Type B pancreatic cell (in vitro differentiated cells): ENCODE measurements at places on chromosomes 2 and 18.

- no peak overlapping the region for H3K27ac ChIP-seq
- H3K36me3 ChIP-seq, result no peaks in the 10 kb centered on the region
- no peak for DNase-seq
- H3K27me3 ChIP-seq, result no peaks in the 10 kb centered on the region
Measured at GRCh38 chr2:193348055-193348454, 1153.3 kb upstream of the TMEFF2 start.

DNA sequence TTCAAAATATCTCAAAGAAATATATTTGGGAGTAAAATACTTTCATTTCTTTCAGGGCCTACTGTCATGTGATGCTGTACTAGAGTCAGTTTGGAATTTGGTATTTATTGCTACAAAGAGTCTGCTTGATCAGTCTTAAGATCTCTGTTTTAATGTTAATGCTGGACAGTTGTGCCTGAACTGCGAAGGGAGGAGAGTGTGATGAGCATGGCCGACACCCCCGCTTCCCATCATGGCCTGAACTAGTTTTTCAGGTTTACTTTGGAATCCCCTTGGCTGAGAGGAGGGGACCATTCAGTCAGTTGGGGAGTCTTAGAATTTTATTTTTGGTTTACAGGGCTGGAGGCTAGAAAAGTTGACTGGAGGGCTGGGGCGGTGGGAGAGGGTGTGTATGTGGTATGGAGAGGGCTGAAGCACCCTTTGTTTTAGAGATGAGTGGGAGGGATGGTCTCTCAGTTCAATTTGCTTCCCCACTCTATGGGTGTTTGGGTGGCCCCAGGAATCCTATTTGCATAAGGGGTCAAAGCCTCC is 20.9 kb upstream of the TEX44 start:
- H3K4me3 ChIP-seq, result peak overlapping the region; percentile 62
- H3K27ac ChIP-seq, result peak overlapping the region; percentile 91
- H3K27me3 ChIP-seq, result no peaks in the 10 kb centered on the region
- no peak for DNase-seq
- no peaks in the 10 kb centered on the region for H3K36me3 ChIP-seq

GRCh38 chr2:63432373-63432772 is 155.9 kb downstream of the WDPCP start:
- no peak overlapping the region for H3K27ac ChIP-seq
- H3K27me3 ChIP-seq, result no peaks in the 10 kb centered on the region
- DNase-seq, result no peak

GRCh38 chr2:7745369-7745768 is 828.2 kb downstream of the RNF144A start:
- H3K4me1 ChIP-seq, result no peaks in the 10 kb centered on the region
- H3K36me3 ChIP-seq, result no peaks in the 10 kb centered on the region
- no peak overlapping the region for H3K4me3 ChIP-seq
- no peak for DNase-seq

GRCh38 chr18:70428439-70428838 is 139.6 kb downstream of the SOCS6 start:
- H3K27me3 ChIP-seq, result no peaks in the 10 kb centered on the region
- H3K36me3 ChIP-seq, result no peaks in the 10 kb centered on the region
- no peak overlapping the region for H3K27ac ChIP-seq
- peaks cover 12% of the 10 kb centered on the region for H3K4me1 ChIP-seq
- DNase-seq, result no peak
- no peak overlapping the region for H3K4me3 ChIP-seq

GRCh38 chr2:120682654-120683053 is 53.0 kb upstream of the GLI2 start:
- peaks cover 20% of the 10 kb centered on the region for H3K27me3 ChIP-seq
- DNase-seq, result no peak

DNA sequence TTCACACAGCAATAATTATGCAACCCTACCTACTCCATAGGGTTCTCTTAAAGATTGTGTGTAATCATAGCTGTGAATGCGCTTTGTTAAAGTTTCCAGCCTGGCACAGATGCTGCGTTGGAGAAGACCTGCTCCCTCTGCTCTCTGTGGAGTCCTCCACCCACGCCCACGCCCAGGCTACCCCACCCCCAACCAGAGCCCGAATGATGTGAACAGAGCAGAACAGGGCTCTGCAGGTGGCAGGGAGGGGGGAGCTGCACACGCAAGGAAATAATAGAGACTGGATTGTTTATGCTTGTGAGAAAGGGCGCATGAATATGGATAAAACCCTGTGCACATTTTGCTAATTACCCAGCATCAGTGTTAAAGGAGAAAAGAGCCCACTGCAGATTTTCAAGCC is 447.5 kb downstream of the BCL11A start:
- no peaks in the 10 kb centered on the region for H3K36me3 ChIP-seq
- no peak for DNase-seq

DNA sequence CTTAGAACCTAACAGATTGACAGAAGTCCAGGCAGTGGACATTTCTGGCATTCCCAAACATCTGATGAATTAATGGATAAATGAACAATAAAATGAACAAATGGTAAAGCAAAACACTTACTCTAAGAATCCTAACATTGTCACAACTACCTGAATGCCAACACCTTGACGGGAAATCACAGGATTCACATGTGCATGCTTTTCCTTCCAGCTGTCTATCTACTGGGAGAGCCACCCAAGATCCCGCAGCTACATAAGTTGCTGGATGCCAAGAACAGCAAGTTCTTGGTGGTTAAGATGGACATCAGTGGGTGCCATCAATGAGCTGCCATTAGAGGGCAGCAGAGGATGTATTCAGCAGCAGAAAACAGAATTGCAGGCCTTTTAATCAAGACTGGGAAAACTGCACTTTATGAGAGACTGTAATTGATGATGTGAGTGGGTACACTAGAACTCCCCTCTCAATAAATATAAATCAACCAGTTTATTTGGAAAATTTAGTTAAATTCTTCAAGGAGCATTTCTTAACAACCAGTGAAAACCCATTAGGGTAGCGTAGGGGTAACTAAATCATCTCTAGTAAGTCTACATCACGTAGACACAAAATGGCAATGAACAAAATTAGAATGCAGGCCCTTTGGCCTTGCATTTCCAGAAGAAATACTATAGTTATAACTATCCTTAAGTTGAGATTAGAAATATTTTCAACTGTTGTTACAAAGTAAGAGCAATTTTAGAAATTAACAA is 45.6 kb downstream of the SESTD1 start:
- no peak for DNase-seq
- H3K27me3 ChIP-seq, result no peaks in the 10 kb centered on the region
- H3K36me3 ChIP-seq, result no peaks in the 10 kb centered on the region
- H3K4me1 ChIP-seq, result no peaks in the 10 kb centered on the region
- H3K4me3 ChIP-seq, result no peak overlapping the region
